HTR-8/SVneo (cell line): ENCODE measurements at places on chromosomes 13 and 19.

DNA sequence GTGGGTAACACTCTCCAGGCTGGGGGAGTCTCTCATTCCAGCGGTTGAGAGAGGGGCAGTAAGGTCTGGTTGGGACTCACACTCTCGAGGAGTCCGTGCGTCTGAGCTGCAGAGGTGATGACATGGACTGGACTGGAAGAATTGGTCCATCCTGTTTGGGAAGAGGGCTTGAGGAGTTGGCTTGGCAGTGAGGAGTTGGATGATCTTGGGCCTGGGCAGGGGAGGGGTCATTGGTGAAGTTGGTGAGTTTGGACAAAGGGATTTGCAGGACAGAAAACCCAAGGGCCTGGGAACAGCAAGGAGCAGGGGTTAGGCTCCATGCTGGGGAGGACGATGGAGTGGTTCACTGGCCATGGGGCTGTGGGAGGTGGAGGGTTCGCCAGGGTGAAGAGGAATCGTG lies 3.7 kb downstream of the PPP1R37 start:
- no peak for DNase-seq

DNA sequence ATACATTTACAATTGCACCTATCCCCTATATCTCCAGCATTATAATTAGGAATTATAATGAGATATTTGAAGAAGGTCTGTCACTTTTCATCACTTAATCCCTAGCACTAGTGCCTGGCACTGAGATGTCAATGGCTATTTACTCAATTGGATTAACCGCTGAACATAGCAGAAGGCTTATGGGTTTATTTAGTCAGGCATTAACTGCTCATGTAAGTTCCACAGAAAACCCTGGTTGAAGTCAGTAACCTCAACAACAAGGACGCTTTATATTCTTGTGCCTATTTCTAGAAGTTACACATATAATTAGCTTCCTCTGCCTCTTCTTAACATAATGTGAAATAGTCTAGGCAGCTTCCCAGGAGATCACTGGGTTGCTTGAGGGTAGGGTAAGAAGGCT lies 107.5 kb upstream of the POSTN start:
- DNase-seq = no peak

- no peak for DNase-seq
These were observed 5.3 kb upstream of the CD79A start for GRCh38 chr19:41871573-41872383.

- DNase-seq = no peak
These were observed 21.7 kb upstream of the ZNF429 start for GRCh38 chr19:21483589-21484170.

DNA sequence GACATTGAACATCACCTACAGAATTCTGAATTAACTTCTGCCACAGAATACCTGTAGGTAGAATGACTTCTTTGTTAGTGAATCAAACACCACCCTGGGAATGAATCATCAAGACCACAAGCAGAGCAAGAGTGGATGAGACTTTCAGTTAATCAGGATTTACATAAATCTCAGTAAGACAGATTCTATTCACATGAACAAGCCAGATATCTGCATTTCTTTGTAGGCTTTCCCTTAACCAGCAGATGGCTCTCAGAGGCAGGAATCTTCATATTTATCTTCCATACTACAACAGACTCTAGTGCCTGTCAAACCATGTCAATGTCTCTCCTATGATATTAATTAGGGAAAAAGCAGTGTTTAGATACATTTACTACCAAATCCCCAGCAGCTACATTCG lies 412.1 kb downstream of the KLF12 start:
- peak; percentile 19 for DNase-seq

DNA sequence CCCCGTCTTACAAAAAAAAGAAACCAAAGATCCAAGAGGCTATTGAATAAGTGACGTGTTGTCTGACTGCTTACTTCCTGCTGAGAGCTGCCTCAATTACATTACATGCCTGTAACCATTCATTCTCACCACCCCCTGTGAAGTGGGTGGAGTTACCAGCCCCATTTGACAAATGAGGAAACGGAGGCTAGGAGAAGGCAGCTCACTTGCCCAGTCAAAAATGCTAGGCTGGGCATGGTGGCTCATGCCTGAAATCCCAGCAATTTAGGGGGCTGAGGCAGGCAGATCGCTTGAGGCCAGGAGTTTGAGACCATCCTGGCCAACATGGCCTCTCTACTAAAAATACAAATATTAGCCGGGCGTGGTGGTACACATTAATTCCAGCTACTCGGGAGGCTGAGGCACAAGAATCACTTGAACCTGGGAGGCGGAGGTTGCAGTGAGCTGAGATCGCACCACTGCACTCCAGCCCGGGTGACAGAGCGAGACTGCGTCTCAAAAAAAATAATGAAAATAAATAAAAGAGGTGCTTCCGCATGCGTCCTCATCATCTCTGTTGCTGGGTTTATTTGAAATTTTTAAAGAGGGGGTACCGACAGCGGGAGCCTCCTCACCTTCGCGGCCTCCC lies 499 bp downstream of the LSM7 start:
- no peak for DNase-seq

GRCh38 chr13:47310401-47310800 lies 413.5 kb upstream of the HTR2A start:
- no peak for DNase-seq

DNA sequence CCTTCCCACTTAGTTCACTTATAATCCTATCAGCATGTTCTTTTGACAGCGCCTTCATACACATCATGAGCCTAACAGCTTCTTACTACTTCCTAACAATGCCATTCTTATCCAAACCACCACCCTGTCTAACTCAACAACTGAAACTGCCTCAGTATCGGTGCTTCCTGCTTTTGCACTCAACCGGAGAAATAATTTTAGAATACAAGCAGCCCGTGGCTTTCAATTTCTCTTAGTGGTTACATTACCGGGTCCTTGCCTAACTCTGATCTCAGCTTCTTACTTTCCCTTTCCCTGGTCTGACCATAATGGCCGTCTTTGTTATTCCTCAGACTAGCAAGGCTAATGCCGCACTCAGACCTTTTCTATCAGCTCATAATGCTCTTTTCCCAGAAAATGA lies 17.0 kb downstream of the ZFP82 start:
- DNase-seq = no peak

DNA sequence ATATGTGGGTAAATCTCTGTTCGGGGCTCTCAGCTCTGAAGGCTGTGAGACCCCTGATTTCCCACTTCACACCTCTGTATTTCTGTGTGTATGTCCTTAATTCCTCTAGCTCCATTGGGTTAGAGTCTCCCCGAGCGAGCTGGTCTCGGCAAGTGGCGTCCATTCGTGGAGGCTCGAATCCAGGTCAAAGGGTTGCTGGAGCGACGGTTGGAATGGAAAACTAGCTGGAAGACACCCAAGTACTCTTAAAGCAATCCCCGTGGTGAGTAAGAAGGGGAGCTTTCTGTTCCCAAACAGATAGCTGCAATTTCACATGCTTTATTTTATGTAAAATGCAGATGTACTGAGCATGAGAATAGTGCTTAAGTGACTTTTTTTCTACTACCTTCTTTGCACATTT lies 277.5 kb upstream of the SGCG start:
- no peak for DNase-seq

DNA sequence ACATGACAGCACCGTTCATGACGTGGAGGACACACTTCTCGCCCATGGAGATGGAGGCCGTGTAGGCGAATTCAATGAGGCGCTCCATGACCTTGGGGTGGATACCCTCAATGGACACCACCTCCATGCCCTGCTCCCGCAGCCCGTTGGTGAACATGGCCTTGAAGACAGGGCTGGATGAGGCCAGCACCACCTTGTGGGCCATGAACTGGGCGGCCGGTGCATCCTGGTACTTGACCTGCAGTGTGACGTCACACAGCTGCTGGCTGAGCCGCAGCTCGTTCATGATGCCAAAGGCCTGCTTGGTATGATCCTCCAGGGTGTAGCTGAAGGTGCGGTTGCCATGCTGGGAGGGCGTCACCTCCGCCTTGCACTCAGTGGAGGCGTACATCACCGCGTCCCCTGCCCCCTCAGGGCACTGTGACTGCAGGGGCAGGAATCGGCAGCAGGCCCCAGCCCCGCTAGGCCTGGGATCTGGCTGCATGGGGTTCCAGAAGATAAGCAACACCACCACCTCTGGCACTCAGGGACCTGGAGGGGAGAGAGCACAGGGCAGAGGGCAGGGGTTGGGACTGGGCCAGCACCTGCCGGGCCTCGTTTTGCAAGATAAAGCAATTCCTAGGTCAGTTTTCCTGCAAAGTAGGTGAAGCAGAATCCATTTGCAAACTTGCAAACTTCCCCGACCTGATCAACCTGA lies 3.5 kb downstream of the KEAP1 start:
- no peak for DNase-seq

- no peak for DNase-seq
These were observed 183.5 kb upstream of the UFM1 start for GRCh38 chr13:38166116-38166515.

- DNase-seq = no peak
These were observed 81.7 kb downstream of the RAP2A start for GRCh38 chr13:97515643-97516042.

DNA sequence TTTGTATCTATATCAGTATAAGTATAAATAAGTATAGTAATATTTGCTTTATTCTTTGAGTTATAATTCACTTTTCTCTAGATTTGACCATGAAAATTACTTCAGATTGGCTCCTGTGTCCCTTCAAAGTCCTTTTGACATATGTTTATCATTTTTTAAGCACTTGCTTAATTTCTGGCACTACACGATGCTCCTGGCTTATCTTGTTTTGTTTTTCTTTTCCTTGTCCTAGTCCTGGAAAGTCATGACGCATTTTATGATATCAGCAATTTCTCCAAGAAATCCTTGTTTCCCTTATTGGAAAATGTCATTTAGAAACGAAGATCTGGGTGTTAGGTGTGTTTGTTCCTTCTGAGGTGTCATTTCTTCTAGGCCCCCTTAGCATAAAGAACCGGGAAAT lies 226.5 kb downstream of the POU4F1 start:
- no peak for DNase-seq

- no peak for DNase-seq
These were observed 128.6 kb downstream of the ZNF100 start for GRCh38 chr19:21638776-21639175.

DNA sequence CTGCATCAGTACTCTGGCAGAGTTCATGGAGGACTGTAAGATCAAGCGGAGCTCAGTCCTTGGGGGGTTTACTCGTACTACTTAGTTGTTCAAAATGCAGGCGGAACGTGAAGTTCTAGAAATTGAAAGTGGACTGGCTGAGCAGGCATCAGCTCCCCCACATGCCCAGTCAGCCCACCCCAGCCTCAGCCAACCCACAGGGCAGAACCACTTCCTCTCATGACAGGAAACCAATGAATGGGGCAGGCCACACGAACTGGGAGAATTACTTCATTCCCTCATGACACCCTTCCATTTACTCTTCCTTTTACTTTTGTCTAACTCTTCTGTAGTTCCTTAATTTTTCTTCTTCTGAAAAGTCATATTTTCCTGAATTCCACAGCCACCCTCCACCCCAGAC lies 71.9 kb downstream of the FLT1 start:
- no peak for DNase-seq

DNA sequence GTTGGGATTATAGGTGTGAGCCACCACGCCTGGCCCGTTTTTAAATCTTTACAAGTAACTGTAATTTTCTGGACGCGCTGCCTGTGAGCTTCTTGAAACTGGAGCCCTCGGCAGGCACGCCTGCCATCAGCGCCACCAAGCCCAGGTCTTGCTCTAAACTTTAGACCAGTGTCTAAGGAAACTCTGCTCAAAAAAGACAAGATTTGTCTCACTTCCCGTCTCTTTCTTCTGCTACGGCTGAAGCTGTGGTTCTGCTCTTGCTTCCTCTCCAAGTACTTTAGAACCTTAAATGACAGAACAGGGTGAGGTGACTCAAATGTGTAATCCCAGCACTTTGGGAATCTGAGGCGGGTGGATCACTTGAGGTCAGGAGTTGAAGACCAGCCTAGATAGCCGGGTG lies 24.9 kb downstream of the RCN3 start:
- DNase-seq = no peak

DNA sequence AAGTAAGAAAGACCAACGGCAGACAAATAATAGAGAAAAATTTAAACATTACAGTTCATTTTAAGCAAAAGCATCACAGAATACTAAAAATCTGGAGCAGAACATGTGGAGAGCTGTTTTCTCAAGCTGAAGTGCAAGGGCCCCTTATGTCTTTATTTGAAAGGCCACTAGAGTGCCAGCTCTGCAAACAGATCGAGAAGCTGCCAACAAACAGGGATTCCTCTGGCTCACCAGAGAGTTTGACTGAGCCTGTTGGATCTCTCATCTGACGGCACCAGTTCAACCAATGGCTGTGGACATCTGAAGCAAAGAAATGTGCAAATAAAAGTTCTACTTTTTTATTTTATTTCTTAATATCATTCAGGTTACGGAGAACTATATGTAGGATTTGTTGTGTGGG lies 119.7 kb downstream of the COL4A2 start:
- no peak for DNase-seq

GRCh38 chr13:39132286-39133230 lies 94.3 kb downstream of the NHLRC3 start:
- no peak for DNase-seq

DNA sequence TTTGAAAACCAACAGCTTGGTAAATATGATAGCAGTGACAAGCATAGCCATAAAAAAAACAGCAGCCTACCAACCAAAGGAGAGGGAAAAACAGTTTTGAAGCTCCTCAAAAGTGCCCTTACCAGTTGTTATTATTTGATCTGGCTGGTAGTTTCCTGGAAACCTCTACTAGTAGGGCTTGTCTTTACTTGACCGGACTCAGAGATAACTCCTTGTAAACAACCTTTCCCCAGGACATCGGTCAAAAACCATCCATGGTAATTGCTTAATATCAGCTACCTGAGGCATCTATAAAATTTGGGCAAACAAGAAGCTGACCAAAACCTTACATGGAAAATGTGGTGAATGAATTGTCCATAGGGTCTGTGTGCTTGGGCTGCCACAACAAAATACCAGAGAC lies 210.9 kb downstream of the FGF14 start:
- no peak for DNase-seq

- DNase-seq = no peak
These were observed 955.6 kb downstream of the PCDH17 start for GRCh38 chr13:58587183-58587582.

GRCh38 chr13:21637296-21637695 lies 33.3 kb upstream of the MICU2 start:
- DNase-seq = peak; percentile 21

- no peak for DNase-seq
These were observed 220.9 kb downstream of the TSHZ3 start for GRCh38 chr19:31128291-31128690.

GRCh38 chr19:57321116-57321515 lies 844 bp downstream of the ZNF543 start:
- no peak for DNase-seq

DNA sequence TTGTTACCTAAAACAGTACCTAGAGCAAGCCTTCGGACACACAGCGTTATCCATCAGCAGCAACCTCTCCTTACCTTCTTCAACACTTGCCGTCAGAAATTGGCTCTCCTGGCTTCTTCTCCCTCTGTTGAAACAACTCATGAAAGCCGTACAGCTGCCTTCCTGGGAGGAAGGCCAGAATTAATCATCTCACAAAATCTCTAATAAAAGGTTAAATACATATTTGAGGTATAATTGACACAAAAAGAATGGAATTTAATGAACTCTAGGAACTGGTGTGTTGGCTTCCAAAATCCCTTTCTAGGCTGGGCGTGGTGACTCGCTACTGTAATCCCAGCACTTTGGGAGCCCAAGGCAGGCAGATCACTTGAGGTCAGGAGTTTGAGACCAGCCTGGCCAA lies 37.3 kb upstream of the GTF2F2 start:
- no peak for DNase-seq
